Glomerular endothelial cell (primary cell): ENCODE measurements at places on chromosomes 11 and 22. TPM values are rescaled to one million over a fixed set of nuclear protein-coding genes. Genes with fewer than 3 reads are reported as not detected.

MRGPRX4 gene
- not detected in 2 replicates for total RNA-seq

ZNF214 gene
- 0.41 and 0.44 TPM in 2 replicates for total RNA-seq

DEUP1 gene
- not detected in 2 replicates for total RNA-seq

FJX1 gene
- total RNA-seq: 64.6 and 73.2 TPM in 2 replicates

DRICH1 gene
- total RNA-seq: not detected in 2 replicates

HORMAD2 gene
- not detected in 2 replicates for total RNA-seq

TESMIN gene
- total RNA-seq: 4.0 and 10.8 TPM in 2 replicates

DNA sequence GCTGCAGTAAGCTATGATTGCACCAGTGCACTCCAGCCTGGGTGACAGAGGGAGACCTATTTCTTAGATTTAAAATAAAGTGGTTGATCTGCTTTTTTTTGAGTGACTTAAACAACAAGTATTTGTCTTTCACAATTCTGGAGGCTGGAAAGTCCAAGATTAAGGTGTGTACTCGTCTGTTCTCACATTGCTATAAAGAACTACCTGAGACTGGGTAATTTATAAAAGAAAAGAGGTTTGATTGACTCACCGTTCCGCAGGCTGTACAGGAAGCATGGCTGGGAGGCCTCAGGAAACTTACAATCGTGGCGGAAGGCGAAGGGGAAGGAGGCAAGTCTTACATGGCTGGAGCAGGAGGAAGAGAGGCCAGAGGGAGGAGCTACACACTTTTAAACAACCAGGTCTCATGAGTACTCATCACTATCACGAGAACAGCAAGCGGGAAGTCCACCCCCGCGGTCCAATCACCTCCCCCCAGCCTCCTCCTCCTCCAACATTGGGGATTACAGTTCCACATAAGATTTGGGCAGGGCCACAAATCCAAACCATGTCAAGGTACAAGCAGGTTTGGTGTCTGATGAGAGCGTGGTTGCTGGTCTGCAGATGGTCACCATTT, 19.7 kb upstream of the OSBPL5 start:
- no peak for DNase-seq

DNA sequence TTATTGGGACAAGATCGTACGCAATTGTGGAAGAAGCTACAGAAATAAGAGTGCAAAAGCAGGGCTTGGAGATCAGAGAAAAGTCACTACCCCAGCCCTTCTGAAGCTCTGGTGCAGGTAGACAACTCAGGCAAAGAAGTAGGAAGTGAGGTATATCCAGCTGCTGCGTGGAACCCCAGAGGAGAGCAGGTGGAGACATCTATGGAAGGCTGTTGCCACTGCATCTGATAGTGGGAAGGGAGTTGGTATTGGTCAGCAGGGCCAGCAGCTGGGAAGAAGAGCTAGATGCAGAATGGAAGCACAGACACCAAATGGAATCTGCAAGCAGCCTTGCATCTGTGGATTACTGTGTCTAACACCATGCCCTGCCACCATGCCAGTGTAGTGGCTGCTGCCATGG, 165.1 kb downstream of the WNT11 start:
- no peak for DNase-seq

DNA sequence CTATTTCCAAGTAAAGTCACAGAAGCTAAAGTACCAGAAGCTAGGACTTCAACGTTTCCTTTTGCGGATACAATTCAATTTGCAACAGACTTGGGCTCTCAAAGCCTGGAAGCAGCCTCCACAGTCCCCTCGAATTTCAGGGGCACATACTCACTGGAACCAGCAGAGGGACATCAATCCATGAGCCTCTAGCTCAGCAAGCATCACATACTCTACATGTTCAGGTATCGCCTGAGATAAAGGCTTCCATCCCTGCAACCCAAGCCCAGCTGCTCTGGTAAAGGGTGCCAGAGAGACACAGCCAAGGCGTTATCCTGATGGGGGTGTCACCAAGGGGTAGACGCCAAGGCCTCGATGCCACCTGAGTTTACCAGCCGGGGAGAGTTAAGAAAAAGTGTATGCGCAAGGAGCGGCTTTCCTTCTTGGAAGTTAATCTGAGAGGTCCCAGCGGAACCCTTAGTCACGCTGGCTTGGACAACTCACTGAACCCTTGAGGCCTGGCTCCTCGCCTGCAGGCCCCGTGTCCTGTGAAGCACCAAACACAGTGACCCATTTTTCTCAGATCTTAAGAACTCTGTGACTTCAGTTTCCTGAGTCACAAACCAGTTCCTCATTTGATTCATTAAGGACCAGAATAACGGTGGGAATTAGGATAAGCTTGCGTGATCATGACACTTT, 13.0 kb downstream of the LTO1 start:
- DNase-seq: no peak

DNA sequence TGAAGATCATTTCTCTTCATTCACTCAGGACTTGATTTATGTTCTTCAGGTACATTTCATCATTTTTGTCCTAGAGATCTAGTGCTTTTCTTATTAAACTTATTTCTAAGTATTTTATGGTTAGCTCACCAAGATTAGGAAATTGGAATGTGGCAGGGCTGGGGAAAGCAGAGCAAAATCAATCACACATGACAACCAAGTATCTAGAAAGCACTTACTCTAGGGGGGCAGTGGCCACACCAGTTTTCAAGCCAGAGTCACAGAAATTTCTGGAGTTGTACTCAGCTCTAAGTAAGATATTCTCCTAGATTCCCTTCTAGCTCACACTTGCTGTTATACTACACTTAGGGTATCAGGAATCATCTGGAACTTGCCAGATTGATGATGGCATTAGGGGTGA, 33.3 kb upstream of the MYEOV start:
- no peak for DNase-seq

DNA sequence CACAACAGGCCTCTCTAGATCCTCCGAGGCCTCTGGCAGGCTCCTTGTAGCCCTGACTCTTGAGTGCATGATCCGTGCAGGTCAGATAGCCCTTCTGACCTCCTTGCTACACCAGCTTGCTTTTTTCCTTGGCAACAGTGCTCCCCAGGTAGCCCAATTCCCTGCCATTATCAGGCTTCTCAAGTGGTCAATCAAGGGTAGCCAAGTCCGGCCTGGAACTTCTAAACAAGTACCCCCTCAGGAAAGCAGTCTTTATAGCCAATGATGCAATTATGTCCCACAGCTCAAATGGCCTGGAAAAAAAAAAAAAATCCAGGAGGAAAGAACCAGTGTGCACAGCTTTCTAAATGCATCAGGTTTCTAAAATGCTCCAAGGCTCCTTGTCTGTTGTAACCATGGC, 59.8 kb downstream of the TENM4 start:
- DNase-seq: no peak

DNA sequence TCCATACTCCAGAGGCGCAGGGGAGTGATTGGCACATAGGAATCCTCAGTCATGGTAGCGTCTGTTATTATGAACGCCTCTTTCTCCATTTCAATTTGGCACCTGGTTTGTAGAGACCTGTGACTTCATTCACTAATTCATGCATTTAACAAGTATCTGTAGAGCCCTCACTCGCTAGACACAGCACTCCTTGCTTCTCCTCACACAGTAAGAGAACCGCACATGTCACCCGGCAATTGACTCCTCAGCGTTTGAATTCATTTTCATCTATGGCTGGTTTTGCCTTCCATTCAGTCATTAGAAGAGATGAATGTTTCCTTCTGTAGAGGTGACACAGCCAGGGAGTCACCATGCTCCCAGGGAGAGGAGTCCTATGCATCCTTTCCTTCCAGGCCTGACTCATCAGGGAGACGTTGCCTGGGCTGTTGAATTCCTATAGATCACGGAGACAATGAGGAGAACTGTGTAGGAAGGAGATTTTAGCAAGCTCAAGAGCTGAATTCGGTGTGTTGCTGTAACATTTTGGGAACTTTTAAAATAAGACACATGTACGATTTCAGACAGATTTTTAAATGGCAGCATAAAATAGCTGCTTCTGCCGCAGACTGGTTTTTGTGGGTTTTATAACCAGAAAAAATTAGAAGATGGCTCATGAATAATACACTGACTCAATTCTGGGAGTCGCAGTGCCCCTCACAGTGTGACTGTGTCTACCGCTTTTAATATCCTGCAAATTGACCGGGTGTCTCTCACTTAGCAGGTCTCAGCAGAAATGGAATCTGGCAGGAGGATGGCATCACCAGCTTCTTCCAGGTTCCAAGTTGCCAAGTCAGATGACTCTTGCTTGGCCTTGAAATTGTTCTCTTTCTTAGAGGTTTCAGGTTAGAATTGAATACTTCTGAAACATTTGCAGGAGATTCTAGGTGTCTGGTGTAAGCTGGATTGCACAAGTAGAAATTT, 44.4 kb upstream of the CLMP start:
- DNase-seq: no peak

DNA sequence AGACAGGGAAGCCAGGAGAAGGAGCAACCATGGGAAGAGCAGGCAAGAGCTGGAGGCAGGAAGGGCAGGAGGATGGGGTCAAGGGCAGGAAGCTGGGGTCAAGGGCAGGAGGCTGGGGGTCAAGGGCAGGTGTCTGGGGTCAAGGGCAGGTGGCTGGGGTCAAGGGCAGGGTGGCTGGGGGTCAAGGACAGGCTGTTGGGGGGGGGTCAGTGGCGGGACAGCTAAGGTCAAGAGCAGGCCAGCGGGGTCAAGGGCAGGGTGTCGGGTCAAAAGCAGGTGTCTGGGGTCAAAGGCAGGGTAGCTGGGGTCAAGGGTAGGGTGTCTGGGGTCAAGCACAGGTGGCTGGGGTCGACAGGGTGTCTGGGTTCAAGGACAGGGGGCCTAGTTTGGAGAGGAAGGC, 24.2 kb downstream of the CPT1A start:
- no peak for DNase-seq

GRCh38 chr11:102430158-102430836, 22.3 kb downstream of the TMEM123 start:
- DNase-seq: no peak

DNA sequence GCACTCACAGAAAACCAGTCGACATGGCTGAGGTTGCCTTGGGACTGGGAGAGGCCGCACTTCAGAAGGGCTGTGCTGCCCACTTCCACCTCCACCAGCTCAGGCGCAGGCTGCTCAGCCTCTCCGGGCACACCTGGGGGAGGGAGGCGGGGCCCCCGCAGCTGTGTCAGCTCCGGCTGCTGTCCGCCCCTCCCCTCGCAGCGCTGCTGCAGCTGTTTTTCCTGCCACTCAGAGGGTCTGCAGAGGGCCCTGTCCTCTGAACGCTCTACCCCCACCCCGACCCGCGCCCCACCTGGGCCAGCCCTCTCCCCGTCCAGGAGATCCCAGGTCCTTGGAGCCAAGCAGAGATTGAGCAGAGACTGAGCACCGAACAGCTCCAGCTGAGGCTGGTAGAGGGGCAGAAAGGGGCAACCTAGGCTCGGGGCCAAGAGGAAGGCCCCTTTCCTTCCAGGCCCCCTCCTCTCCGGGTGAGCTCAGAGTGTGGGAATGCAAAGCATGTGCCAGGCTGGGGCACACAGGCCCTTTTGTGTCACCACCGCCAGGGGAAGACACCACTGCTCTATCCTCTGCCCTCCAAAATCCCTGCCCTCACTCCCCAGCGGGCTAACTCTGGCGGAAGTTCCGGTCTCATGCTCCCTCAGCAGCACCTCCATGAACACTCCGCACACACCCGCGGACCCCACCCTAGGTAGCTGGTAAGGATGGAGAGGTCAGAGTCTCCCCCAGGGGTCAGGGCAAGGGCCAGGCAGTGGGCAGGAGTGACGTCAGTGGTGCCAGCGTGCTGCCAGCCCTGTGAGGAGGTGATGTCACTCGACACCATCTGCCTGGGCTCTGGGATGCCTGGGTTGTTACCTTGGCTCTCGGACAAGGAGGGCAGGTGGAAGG, 1.6 kb downstream of the MCAM start:
- DNase-seq: no peak

GRCh38 chr11:129705933-129706332, 109.7 kb upstream of the TMEM45B start:
- no peak for DNase-seq

DNA sequence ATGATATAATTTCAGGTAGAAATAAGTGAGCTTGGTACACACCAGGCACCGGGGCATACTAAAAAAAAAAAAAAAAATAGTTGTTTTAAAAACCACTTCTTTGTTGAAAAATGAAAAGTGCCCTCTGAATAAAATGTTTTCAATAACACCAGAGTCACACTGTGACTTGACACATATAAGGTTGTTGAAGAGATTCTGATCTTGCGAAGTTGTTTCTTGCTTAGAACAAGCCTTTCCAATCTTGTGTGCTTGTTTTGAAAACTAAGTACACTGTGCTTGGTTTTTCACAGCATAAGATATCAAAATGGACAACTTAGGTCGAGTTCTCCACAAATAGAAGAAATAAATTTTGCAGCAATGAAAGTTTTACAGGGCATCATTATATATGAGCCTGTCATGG, 17.0 kb downstream of the PDGFD start:
- no peak for DNase-seq

DNA sequence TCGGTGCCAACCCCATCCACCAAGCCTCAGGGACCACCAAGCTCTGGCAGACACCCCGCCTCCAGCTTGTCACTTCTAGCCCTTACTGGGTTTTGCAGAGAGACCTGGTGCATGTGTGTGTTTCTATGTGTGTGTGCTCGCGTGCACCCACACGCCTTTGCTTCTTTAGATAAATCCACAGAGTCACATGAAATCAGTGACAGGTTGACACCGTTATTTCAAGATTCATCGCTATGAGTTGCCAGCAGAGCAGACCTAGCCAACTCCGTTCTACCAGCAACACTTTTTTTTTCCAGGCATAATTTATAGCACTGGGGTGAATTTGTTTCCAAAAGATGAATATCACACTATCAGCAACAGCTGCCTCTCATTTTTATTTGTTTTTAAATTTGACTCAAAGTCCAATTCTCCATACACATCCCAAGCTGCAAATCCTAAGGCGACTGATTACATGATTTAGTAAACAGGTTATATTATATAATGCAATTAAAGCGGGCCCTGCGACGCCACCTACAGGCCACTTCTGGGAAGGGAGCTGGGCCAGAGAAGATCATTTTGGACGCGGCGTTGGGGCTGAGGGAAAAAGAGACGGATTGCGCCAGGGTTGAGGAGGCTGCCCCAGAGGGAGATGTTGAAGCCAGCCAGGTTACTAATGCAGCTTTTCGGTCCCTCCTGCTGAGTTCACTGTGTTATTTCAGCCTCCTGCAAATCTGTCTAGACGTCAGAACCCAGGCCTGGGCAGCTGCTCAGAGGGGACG, 150.5 kb downstream of the FEZ1 start:
- no peak for DNase-seq

DNA sequence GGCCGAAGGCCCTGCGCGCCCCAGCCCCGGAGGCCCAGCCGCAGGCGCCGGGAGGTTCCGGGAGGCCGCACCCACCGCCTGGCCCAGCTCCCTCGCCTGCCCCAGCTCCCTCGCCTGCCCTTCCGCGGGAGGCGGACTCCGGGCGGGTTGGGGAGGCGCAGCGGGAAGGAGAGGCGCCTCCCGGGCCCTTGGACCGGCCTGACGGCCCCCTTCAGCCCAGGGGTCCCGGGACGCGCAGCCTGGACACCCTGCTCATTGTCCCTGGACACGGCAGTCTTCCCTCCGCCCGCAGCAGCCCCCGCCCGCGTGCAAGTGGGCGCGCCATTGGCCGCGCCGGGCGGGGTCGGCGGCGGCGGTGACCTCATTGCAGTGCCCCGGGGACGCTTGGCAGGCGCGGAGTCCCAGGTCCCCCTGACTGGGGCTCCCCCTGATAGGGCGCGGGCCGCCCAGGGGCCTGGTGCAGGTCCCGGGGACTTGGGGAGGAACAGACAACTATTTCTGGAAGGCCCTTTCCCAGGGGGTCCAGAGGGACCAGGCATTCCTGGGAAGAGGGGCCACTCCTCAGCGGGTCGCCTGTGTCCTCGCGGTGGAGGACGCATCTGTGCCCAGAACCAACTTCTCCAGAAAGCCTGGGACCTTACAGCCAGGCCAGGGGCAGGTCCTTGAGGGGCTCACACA, 501 bp downstream of the CD151 start:
- no peak for DNase-seq

- DNase-seq: no peak
Observed at GRCh38 chr11:30919389-30920152, 333.4 kb upstream of the MPPED2 start.

GRCh38 chr22:26669060-26669481, 11.7 kb downstream of the MIAT start:
- DNase-seq: no peak
